ENCODE measurements at places on chromosomes 11 and 22. TPM values are rescaled to one million over a fixed set of nuclear protein-coding genes. Genes with fewer than 3 reads are reported as not detected.
A peak's percentile ranks its signal among the peaks of the same experiment; 100 is the strongest.

DNA sequence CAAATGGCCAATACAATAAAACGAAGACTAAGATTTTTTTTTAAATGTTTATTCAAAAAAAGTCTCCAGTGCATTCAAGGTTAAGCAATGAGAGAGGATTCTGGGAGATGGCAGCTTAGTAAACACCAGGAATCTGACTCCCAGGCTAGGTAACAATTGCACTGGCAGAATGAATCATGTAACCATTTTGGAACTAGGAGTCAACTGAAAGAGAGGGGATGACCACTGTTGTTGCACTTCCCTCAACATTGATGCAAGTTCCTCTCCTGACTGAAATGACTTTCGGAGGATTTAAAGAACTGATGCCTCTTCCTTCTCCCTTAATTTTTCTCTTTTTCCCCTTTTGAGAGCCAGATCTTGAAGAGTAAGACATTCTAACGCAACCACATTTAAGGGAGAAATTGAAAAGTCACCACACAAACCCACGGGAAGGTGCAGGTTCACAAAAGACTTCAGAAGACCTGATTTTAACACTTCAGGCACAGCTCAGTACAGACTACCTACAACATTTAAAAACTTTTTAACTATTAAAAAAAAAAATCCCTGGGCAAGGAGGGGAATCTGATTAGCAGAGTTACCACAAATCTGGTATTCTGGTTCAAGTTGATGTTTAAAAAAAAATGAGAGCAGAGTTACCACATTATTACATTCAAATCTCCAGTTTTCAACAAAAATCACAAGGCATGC lies 56.8 kb downstream of the FCHSD2 start:
- no peak for DNase-seq

- no peak for DNase-seq
Measured at GRCh38 chr22:29661336-29661735, 57.9 kb downstream of the NF2 start.

DNA sequence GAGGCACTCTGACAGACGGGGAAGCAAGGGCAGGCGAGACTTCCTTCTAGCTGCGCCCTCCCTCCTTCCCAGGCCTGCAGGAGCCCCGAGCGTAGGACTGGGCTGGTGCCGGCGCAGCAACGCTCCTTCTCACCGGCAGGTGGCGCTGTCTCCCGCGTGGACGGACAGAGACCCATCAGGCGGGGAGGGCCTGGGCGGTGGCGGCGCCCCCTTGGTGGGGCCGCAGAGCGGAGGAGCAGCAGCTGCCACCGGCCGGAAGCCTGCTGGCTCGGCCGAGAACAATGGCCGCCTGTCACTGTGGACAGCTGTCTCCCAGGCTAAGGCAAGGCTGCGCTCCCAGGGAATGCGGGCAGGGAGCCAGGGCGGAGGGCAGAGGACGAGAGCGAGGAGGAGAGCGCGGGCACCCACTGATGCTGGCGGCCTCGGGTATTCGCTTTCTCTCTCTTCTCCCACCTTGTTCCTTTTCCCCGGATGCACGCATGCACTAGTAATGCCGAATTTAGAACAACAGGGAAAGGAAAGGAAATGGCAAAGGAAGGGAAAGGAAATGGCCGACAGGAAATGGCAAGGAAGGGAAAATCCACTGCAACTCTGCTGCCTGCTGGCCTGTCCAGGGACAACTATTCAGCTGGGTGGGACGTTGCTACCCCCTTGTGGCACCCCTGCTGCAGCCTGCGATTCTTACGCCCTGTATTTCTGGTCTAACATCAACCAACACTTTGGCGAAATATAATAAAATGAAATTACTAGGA lies 14.4 kb downstream of the PPM1F start:
- peak; percentile 95 for DNase-seq

GRCh38 chr11:100354736-100355135 lies 332.4 kb upstream of the ARHGAP42 start:
- no peak for DNase-seq

DNA sequence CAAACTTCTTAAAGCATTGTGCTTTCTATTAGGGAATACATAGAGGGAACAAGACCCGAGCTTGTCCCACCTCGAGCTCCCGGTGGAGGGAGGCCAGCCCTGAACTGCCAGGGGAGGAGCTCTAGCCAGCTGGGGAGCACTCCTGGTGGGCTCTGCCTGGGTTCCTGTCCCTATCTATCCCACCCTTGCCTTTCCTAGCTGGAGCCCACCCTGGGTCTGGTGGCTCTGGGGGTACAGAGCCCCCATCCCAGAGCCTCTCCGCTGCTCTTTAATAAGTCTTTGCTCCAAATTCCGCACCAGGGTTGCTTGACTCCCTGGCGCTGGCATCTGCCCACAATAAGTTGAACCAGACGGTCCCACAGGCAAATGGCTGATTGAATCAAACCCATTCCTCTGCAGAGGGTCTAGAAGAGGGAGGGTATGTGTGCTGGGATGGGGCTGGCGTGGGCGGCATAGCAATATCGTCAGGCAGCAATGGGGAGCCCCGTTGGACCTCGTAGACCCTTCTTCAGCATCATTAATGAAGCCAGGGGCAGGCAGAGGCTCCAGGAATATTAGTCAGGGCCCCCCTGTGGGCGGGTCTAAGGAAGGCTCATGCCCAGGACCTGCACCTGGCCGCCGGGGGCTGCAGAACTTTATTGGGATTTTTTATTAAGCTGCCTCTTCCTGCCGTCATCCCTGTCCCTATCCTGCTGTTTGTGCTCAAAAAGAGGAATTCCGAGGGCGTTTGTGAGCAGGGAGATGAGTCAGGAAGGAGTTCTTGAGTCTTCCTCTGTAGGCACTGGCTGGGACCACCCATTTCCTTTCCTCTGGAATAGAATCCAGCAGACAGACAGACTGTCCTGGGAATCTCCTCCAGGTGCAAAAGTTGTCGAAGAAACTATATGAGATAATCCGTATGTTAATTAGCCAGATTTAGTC lies 38.5 kb upstream of the RIC3 start:
- DNase-seq: no peak

DNA sequence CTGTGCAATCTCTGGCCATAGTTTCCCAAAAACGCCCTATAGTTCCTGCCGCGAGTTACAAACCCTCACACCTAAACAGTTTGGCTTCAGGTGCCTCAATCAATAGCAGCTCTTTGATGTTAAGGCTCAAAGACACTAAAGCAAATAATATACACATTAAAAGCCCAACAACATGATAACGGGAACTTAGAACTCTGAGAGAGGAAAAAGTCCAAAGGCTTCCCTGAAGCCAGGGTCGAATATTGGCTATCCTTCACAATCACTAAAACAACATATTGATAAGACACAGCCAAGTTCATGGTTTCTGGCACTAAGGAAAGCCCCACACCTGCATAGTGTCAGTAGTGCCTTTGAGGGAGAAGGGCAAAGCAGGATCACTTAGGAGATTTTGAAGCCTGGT lies 54.9 kb downstream of the NTM start:
- DNase-seq: no peak

MN1 gene
- 1.3 TPM for total RNA-seq

FERMT3 gene
- 205 TPM for total RNA-seq

TSSK2 gene
- not detected for total RNA-seq
